NCI-H1694 (cell line): ENCODE measurements at places on chromosomes 7 and 10.

GRCh38 chr10:118908557-118909256 lies 120.8 kb upstream of the NANOS1 start:
- DNase-seq = no peak

DNA sequence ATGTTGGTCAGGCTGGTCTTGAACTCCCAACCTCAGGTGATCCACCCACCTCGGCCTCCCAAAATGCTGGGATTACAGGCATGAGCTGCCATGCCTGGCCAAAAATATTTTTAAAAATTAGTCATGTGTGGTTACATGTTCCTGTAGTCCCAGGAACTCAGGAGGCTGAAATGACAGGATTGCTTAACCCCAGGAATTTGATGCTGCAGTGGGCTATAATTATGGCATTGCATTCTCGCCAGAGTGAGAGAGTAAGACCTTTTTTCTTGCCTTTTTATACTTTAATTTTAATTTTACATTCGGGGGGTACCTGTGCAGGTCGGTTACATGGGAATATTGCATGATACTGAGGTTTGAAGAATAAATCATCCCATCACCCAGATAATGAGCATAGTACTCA lies 86.6 kb upstream of the ZNF92 start:
- DNase-seq = no peak

DNA sequence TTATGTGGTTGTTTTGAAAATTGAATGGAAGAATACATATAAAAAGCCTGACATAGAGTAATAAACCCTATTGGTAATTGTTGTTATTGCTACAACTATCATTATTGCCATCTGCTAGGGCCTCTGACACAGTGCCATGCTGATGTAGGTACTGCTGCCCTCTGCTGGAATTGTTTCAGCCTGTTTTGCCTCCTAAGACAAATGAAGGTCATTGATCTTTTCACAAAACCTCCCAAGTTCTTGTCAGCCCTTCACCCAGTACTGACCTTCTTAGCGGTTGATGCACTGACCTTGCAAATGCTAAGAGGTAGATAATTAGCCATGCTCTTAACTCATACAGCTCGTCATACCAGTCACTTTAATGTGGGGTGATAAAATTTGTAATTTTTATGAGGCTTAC lies 975.2 kb downstream of the SORCS1 start:
- peak; percentile 15 for DNase-seq

DNA sequence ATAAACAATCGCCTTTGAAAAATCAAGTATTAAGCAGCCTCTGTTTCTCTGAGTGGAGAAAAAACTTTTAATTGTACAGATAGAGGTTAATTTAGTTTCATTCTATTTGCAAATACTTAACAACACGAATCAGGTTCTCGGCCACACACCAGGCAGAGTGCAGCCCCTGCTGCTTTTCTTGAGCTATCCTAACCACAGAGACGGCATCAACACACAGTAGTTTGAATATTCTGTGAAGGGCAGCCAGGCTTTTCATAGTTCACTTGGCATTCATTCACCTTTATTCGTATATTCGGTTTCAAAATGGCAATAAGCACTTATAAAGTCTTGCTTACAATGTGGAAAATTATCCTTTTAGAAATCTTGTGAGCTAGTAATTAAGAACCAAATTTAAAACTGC lies 5.7 kb downstream of the ADARB2 start:
- no peak for DNase-seq

DNA sequence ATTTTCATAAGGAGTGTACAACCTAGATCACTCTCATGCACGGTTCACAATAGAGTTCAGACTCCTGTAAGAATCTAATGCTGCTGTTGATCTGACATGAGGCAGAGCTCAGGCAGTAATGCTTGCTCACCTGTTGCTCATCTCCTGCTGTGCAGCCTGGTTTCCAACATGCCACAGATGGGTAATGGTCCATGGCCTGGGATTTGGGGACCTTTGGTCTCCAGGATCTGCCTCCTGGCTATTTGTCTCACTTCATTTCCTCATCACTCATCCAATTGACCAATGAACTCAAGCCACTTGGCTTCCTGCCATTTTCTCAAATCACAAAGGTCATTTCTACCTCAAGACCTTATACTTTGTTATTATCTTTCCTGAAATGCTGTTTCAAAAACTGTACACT lies 786.1 kb downstream of the ANKRD7 start:
- DNase-seq = no peak

GRCh38 chr10:125337510-125337909 lies 177.1 kb upstream of the CTBP2 start:
- no peak for DNase-seq

DNA sequence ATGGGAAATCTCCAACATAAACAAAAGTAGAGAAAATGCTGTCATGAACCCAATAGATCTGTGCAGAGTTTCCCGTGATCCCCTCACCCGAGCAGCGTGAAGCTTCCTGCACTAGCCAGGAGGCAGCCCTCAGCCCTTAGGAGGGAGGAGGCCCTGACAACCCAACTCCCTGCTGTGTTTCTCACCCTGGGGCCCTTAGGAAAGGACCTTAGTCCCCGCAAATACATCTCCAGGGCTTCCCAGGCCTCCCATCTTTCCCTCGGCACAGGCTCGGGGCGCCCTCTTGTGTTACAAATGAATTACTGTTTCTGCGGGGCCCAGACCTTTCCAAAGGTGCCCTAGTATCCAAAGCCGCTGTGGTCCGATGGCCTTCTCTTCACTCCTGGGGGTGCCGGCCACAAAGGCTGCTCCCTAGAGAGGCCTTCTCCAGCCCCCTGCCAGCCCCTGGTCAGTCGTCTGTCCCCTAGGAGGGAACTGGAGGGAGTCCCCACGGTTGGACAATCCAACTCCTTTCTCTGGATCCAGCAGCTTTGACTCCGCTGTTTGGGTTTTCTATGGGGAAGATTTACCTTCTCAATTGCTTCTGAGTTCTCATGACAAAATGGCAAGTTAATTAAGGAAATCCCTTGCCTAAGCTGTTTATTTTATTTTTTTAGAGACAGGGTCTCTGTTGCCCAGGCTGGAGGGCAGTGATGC lies 49.9 kb upstream of the SH2B2 start:
- DNase-seq = peak; percentile 46

DNA sequence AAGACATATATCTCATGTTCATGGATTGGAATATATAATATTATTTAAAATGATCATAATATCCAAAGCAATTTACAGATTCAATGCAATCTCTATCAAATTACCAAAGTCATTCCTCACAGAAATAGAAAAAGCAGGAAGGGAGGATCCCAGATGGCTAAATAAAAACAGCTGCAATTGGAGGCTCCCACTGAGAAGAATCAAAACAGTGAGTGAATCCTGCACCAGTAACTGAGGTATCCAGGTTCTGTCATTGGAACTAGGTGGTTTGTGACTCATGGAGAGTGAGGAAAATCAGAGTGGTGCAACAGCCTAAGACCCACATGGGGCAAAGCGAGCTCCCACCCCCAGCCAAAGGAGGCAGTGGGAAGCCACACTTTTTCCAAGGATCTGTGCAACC lies 128.4 kb downstream of the MTERF1 start:
- DNase-seq = no peak

DNA sequence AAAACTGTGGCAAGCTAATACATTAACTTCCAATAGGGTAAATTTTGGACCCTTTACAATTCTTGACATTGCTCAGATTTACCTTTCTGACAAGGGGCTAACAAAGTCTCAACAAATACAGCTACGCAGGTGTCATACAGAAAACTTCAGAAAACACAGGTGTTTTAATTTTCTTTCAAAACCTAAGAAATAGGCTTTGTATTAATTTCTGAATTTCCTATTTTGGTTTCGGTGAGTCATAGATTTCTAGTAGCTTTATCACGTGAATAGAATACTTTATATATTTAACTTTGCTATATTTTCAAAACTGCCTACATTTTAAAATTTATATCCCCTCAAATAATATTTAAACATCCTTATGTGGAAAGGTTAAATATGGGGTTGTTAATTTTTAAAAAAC lies 215.3 kb downstream of the DGKB start:
- DNase-seq = no peak

DNA sequence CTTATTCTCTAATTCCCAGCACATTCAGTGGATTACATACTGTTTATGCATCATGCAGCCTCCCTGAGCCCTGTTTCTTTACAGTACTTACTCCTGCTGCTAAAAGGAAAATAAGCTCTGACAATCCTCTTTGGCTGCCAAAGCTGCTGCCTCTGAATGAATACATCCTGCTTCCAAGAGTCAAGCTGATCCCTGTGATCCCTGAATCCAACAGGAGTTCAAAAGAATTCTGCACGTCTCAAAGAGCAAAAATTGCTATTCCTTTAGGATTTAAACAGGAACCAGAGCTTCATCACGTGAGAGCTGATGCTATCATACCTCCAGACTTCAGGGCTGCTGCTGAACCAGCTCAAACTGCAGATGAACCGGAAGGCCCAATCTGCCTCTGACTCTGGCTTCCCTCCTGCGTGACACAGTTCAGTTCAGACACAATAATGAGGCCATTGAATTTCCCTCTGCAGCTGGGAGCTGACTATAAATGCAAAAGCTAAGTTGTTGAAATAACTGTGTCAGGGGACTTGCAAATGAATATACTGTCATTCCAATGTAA lies 851.0 kb upstream of the PHF14 start:
- DNase-seq = peak; percentile 43

DNA sequence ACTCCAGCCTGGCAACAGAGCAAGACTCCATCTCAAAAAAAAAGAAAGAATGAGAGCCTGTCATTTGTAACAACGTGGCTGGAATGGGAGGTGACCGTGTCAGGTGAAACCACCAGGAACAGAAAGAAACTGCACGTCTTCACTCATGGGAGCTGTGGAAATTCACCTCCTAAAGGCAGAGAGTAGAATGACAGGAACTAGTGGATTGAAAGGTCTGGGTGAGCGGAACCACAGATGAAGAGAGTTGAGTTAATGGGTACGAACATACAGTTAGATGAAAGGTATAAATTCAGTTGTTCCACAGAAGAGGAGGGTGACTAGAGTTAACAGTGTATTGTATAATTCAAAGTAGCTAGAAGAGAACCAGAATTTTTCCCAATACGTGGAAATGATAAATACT lies 78.6 kb downstream of the MAD1L1 start:
- no peak for DNase-seq

DNA sequence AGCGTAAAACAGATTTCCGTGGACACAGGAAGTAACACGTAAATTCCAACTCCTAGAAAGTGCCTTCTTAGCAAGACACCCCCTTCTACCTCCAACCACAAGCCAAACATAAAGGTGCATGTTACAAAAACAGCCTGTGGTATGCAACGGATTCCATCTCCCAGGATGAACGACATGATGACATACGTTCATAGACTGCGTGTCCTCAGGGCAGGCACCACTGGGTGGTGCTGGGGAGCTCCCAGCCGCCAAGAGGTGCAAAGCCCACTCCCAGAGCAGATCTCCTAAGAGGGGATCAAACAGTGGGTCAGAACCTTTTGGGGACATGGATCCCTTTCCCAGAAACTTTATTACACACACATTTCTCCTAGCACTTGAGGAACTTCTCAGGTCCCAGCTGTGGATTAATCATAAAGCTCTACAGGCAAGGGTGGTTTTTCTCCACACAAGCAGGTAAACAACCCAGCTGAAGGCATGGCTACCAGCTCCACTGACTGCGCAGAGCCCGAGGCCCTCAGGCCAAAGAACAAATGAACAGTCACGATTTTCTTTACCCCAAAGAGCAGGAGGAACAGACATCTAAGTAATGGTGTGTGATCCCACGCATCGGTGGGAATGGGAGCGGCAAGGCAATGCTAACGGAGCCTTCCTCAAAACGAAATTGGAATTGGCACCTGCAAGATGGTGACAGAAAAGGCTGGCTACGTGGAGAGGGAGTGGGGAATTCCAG lies 13.8 kb downstream of the PSAP start:
- DNase-seq = peak; percentile 21

GRCh38 chr7:41579961-41580935 lies 122.6 kb downstream of the INHBA start:
- no peak for DNase-seq

GRCh38 chr10:95788830-95789229 lies 32.9 kb downstream of the ENTPD1 start:
- DNase-seq = no peak

- DNase-seq = no peak
Observed at GRCh38 chr10:94443047-94443446, 40.7 kb downstream of the TBC1D12 start.

DNA sequence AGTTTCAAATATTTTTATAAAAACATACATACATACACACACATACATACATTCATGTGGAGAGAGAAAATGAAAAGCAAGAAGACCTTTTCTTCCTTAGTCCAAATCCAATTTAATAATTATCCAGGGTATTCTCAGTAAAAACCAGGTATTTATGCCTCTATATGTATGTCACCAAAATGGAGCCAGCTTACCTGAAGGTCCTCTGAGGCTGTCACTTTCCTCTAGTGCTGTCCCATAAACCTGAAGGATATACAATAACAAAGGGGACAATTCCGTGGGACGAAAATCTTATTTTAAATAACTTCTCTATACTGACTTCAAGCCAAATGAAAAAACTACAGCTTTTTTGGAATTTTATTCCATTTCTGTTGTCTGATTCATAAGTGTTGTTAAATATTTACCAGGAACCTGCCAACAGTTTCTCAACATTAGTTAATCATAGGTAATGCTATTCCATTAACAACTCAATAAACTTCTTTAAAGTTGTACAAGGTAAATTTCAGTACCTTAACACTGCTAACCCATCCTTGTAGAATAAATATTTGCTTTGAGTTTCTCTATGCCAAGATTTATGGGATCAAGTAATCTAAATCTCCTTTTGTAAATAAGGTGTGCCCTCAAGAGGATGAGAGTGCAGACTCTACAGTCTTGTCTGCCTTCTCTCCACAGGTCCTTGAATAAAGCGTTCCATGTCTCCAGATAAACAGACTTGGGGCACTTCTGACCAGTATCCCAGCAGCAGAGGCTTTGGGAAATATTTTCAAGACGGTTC lies 260.3 kb downstream of the AHR start:
- no peak for DNase-seq

GRCh38 chr10:31878486-31878885 lies 50.1 kb downstream of the ARHGAP12 start:
- no peak for DNase-seq
